ENCODE measurements at places on chromosomes 12 and 14.

DNA sequence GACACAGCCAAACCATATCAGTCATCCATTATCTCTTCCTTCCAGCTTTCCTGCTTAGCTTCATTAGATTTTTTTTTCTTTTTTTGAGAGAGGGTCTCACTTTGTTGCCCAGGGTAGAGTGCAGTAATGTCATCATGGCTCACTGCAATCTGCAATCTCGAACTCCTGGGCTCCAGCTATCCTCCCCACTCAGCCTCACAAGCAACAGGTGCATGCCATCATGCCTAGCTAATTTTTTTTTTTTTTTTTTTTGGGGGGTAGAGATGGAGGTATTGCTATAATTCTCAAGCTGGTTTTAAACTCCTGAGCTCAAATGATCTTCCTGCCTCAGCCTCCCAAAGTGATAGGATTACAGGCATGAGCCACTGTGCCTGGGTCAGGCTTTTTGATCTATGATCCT lies 38.3 kb upstream of the PPM1A start:
- no peak for DNase-seq

DNA sequence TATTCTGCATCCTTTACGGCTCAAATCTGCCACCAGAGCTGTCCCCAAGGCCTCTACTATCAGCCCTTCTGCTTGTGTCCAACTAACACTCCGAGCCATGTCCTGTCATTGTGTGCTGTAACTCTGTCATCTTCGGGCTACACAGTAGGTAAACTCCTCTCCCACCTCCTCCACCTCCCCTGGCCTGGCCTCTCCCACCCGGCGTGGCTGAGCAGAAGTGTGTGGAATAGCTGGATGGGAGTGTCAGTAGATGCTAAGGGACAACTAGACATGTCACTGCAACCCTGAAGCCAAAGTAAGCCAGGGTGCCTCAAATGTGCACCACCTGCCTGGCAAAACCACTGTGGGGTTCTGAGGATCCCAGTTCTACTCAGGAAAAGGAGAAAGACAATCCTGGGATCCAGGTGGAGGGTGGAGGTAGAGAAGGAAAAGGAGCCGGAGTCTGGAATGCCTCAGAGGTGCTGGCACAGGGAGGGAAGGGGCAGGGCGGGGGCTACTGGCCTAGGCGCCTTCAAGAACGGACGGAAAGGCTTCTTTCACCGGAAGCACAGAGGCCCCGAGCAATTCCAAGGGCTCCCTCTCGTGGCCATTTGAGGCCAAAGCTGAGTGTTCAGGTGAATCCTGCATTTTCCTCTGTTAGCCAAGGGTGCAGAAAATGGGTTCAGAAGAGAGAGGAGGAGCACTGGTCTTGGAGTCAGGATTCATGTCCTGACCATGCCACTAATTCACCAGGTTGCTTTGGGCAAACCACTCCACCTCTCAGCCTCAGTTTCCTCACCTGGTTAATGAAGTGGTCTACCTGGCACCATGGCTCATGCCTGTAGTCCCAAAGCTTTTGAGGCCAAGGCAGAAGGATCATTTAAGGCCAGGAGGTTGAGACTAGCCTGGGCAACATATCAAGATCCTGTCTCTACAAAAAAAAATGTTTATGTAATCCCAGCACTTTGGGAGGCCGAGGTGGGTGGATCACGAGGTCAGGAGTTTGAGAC lies 20.5 kb upstream of the FAM181A start:
- DNase-seq = peak; percentile 81

DNA sequence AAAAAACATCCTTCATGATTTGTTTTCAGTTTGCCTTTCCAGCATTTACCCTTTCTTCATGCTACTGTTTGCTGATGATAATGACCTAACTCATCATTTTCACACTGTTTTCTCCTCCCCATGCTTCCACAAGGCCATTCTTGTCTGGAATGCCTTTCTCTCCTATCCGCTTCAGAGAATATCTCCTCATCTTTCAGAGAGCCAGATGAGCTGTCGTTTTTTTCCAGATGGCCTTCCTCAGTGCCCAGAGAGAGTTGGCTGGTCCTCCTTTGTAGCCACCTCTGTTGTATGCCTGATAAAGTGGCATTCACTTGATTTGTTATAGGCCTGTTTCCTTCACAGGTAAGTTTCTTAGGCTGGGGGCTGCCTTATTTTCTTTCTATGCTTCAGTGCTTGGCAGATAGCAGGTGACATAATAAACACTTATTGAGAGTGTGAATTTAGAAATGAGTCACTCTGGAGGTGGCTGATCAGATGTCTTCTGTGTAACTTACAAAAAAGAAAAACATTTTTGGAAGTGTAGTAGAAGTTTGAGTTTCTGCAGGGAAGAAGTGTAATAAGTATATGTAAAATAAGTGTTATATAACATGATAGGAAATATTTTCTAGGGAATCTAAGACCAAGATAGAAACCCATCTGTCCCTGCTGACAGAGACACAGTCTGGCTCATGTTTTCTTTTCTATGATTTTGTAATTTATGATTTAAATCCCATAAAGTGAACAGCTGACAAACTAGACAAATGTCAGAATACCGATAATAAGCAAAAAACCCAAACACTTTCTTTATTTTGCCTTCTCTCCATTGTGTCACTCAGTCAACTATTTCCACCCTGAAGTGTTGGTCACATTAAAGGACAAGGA lies 174.5 kb downstream of the DACT1 start:
- DNase-seq = no peak

DNA sequence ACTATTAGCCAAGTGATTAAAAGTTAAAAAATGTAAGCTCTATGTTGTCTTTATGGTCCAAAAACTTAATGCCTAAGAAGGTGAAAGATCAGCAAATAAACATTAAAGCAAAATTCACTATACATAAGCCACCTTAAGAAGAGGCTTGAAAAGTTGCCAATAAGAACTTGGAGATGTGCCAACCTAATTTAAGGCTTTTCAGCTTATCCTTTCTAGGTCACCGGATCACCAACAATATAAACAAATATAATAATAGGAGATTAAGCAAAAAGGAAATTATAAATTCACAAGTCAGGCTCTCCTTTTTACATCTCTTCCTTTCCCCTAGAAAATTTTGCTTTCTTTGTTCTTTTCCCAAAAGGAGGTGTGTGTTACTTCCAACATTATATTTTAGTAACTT lies 30.9 kb downstream of the SLC2A3 start:
- DNase-seq = no peak
